Naive thymus-derived CD4-positive, alpha-beta T cell (primary cell): ENCODE measurements at places on chromosomes 1 and 21.

- H3K4me3 ChIP-seq, result no peak overlapping the region
- H3K27me3 ChIP-seq, result no peaks in the 10 kb centered on the region
- H3K4me1 ChIP-seq, result no peaks in the 10 kb centered on the region
Observed at GRCh38 chr1:64654519-64655341, 90.1 kb upstream of the RAVER2 start.

DNA sequence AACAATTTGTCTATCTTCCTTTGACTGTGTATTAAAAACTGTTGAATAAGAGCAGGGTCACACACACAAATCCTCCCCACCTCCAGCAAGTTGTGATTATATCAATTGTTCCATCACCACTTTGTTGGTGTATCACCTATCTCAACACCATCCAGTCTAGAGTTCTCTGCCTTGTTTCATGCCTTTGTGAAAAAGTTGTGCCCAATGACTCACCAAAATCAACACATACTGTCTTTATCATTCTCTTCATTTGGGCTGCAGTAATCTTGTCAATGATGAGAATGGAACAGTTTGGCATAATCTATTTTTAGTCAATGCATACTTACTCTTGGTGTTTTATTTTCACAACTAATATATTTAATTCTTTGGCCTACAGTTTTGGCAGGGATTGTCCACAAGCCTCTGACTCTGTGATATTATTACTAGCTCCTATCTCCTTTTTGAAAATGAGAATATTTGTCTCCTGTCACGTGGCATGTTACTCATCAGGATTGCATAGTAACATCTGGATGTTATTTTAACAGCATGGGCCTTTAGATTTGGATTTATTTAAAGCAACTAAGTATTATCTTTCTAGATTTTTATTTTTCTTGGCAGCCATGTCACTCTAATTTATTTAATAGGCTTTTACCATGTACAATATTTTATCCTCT lies 5.1 kb downstream of the C1orf87 start:
- no peak overlapping the region for H3K4me3 ChIP-seq
- no peak for DNase-seq
- no peak overlapping the region for H3K27ac ChIP-seq

- no peaks in the 10 kb centered on the region for H3K27me3 ChIP-seq
- DNase-seq, result no peak
- H3K4me1 ChIP-seq, result no peaks in the 10 kb centered on the region
- no peak overlapping the region for H3K4me3 ChIP-seq
Observed at GRCh38 chr21:32878661-32879060, 107.1 kb upstream of the PAXBP1 start.

DNA sequence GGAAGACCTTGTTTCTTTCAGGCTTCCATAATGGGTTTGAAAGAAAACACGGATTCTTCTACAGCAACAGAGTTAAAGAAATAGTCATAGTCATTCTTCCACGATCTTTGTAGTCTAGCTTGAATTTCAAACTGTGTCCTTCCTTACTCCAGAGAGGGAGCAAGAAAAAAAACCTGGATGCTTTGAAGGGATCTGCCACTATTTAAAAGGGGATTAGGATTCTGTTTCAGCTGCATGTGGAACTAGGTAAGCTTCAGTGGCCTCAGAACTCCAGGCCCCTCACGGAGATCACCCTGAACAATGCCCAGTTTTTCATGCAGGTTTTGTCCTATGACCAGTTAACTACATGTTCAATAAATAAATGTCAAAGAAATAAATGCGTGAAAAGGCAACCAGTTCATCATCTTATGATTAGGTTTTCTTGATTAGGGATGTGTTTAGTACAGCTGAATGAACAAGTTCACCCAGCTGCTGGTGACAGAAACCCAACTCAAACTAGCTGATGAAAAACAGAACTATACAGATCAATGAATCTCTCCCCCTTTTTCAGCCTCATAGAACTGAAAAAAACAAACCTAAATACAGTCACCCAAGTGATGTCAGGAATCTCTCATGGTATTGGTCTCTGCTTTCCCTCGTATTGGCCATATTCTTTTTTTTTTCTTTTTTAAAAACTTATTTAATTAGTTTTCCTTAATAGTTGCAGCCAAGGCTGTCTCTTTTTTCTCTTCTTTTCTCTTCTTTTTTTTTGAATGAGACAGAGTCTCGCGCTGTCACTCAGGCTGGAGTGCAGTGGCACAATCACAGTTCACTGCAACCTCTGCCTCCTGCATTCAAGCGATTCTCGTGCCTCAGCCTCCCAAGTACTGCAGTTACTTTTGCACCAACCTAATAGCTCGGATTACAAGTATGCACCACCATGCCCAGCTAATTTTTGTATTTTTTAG lies 14.6 kb upstream of the MPZL1 start:
- H3K27ac ChIP-seq, result no peak overlapping the region
- no peaks in the 10 kb centered on the region for H3K4me1 ChIP-seq
- H3K27me3 ChIP-seq, result no peaks in the 10 kb centered on the region
- peaks cover 9% of the 10 kb centered on the region for H3K36me3 ChIP-seq

GRCh38 chr1:76921590-76921989 lies 54.3 kb downstream of the ST6GALNAC5 start:
- no peak for DNase-seq
- no peak overlapping the region for H3K27ac ChIP-seq
- no peaks in the 10 kb centered on the region for H3K36me3 ChIP-seq
- H3K4me1 ChIP-seq, result no peaks in the 10 kb centered on the region
- no peaks in the 10 kb centered on the region for H3K27me3 ChIP-seq

- H3K36me3 ChIP-seq, result no peaks in the 10 kb centered on the region
- H3K27me3 ChIP-seq, result no peaks in the 10 kb centered on the region
- H3K4me3 ChIP-seq, result no peak overlapping the region
- H3K27ac ChIP-seq, result no peak overlapping the region
Observed at GRCh38 chr1:228211531-228212414, 3.9 kb downstream of the OBSCN start.

- no peak for DNase-seq
- no peak overlapping the region for H3K27ac ChIP-seq
- H3K36me3 ChIP-seq, result no peaks in the 10 kb centered on the region
- H3K4me3 ChIP-seq, result no peak overlapping the region
- no peaks in the 10 kb centered on the region for H3K27me3 ChIP-seq
Observed at GRCh38 chr1:229561141-229561540, 2.6 kb upstream of the ABCB10 start.

GRCh38 chr1:5995871-5996630 lies 3.8 kb upstream of the NPHP4 start:
- H3K36me3 ChIP-seq, result peaks cover 14% of the 10 kb centered on the region
- H3K4me3 ChIP-seq, result no peak overlapping the region
- H3K27me3 ChIP-seq, result no peaks in the 10 kb centered on the region
- H3K4me1 ChIP-seq, result peaks cover 28% of the 10 kb centered on the region
- no peak overlapping the region for H3K27ac ChIP-seq

DNA sequence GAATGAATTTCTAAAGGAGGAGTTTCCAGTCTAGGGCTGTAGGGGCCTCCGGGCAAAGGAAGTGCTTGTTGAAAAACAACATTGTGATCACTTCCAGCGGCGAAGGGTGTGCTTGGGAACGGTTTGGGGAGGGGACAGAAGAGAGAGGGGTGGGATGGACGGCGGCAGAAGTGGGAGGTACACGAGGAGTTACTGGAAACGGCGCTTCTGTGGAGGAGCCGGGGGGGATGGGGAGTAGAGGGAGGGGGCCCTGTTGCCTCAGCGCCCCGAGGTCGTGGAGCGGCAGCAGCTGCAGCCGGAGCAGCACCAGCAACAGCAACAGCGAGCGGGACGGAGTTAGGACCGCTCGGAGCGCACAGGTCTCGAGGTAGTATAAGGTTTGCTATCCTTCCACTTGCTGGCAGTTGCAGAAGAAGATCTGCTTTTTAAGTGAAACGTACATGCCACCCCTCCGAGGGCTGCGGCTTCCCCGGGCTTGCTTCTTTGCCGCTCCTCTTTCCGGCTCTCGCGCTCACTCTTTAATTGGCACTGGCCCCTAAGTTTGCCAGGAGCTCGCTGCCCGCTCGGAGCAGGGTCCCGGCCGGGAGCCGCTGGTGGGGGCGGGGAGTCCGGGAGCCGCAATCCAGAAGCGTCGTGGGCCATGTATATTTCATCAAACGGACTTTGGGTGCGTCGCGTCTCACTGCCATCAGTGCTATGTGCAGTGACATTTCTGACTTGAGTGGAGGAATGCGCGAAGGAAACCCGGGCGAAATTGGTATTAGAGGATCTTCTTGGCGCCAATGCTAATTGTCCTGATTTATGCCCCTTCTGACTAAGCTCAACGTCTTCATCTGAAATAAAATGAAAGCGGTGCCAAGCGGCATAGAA lies 771 bp upstream of the NTNG1 start:
- H3K4me3 ChIP-seq, result peak overlapping the region; percentile 32
- H3K27ac ChIP-seq, result no peak overlapping the region
- DNase-seq, result no peak
- peaks cover 3% of the 10 kb centered on the region for H3K4me1 ChIP-seq
- H3K36me3 ChIP-seq, result no peaks in the 10 kb centered on the region
- H3K27me3 ChIP-seq, result peaks cover 3% of the 10 kb centered on the region

- no peaks in the 10 kb centered on the region for H3K27me3 ChIP-seq
- no peak overlapping the region for H3K4me3 ChIP-seq
Observed at GRCh38 chr1:27395441-27396195, 3.2 kb downstream of the GPR3 start.

- H3K36me3 ChIP-seq, result no peaks in the 10 kb centered on the region
- no peak overlapping the region for H3K27ac ChIP-seq
- H3K4me3 ChIP-seq, result no peak overlapping the region
- DNase-seq, result no peak
Observed at GRCh38 chr1:64133036-64133435, 70.4 kb upstream of the UBE2U start.

GRCh38 chr1:19251305-19252196 lies at the start of the genes EMC1 and MRTO4:
TSS of gene EMC1 (minus strand) at chr1:19251524. CDS start at chr1:19251509, 15 bp downstream.
TSS of gene MRTO4 (plus strand) at chr1:19251805. CDS start at chr1:19251836, 31 bp downstream.
- H3K4me3 ChIP-seq, result peak within 1 kb of the TSS; percentile 92
- peak within 1 kb of the TSS; percentile 91 for H3K27ac ChIP-seq
- peaks cover 30% of the 10 kb centered on the region for H3K36me3 ChIP-seq

GRCh38 chr1:207333620-207334019 lies 12.1 kb downstream of the CD55 start:
- H3K27me3 ChIP-seq, result no peaks in the 10 kb centered on the region
- H3K27ac ChIP-seq, result no peak overlapping the region
- H3K4me3 ChIP-seq, result no peak overlapping the region
- H3K4me1 ChIP-seq, result peaks cover 31% of the 10 kb centered on the region

DNA sequence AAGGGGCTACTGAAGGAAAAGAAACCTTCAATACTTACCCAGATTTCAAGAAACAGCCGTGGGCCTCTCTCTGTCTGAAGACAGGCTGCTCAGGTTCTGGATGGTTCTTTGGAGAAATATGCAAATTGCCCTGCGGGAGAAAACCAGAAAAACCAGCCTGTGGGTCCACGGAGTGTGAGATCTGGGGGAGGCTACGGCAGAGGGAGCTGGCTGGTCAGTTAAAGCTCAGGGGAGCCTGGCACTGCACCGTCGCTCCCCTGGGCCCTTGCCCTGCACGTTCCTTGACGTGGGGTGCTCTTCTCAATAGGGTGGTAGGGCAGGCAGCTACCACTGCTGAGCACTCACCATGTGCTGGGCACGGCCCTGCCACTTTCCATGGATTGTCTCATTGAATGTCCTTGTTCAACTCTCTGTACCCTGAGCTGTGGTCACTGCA lies 12.7 kb downstream of the TMCO4 start:
- H3K27ac ChIP-seq, result no peak overlapping the region
- H3K36me3 ChIP-seq, result peaks cover 53% of the 10 kb centered on the region
- H3K27me3 ChIP-seq, result no peaks in the 10 kb centered on the region
- H3K4me1 ChIP-seq, result no peaks in the 10 kb centered on the region
- H3K4me3 ChIP-seq, result no peak overlapping the region

DNA sequence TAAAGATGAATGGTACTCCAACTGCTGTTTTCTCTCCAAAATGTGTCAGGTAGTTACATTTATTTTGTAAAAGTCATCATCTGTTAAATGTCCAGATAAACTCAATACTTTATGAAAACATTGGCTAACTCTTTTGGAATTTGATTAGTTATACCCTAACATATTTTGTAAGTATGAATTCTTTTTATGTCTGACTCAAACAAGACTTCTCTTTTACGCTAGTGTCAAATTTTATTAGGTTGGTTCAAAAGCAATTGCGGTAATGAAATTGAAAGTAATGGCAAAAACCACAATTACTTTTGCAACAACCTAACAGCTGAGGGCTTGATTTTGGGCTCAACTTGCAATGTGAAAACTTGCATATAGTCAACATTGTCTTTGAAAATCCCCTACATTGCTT lies 41.0 kb upstream of the USP25 start:
- no peaks in the 10 kb centered on the region for H3K36me3 ChIP-seq
- no peak overlapping the region for H3K4me3 ChIP-seq

DNA sequence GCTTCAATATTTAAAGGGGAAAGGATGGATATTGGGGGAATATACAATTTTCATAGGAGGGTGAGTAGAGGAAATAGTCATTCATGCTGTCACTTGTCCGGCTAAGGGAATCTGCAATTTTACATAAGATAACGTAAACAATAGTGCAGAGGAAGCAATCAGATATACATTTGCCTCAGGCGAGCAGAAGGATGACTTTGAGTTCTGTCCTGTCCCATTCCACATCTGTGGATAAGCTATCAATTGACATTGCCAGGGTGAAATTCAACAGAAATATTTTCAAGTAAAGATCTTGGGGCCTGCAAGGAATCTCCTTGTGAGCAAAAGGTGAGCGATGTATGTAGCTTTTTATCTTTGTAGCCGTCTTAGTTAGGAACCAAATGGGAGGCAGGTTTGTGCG lies 32.6 kb downstream of the EVA1C start:
- no peak overlapping the region for H3K4me3 ChIP-seq
- no peaks in the 10 kb centered on the region for H3K36me3 ChIP-seq
- H3K27me3 ChIP-seq, result no peaks in the 10 kb centered on the region

- H3K4me3 ChIP-seq, result no peak overlapping the region
- no peaks in the 10 kb centered on the region for H3K4me1 ChIP-seq
- H3K36me3 ChIP-seq, result no peaks in the 10 kb centered on the region
- DNase-seq, result no peak
- no peak overlapping the region for H3K27ac ChIP-seq
- no peaks in the 10 kb centered on the region for H3K27me3 ChIP-seq
Observed at GRCh38 chr1:234507626-234508387, 28.8 kb upstream of the TARBP1 start.

- no peak overlapping the region for H3K4me3 ChIP-seq
- no peaks in the 10 kb centered on the region for H3K27me3 ChIP-seq
- H3K27ac ChIP-seq, result peak overlapping the region; percentile 38
- no peaks in the 10 kb centered on the region for H3K36me3 ChIP-seq
Observed at GRCh38 chr1:24541711-24542346, 14.1 kb upstream of the NCMAP start.

DNA sequence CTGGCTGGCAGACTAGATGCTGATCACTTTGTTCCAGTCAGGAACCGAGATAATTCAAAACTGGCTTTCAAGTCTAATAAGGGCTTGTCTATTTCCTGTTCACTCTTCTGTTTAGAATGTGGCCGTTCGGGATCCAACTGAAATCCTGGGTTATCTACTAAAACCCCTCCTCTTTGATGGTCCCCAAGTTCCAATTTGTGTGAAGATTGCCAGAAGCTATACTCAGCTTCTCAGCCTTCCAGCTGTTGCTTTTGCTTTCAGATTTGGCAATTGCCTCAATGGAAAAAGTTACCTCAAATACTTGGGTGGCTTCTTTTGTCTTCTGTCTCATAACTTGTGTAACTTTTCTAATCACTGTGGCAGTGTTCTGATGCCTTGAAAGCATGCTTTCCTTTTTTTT lies 43.7 kb downstream of the BTBD8 start:
- no peaks in the 10 kb centered on the region for H3K36me3 ChIP-seq
- H3K4me1 ChIP-seq, result no peaks in the 10 kb centered on the region
- H3K4me3 ChIP-seq, result no peak overlapping the region
- no peaks in the 10 kb centered on the region for H3K27me3 ChIP-seq
- DNase-seq, result no peak
- H3K27ac ChIP-seq, result no peak overlapping the region

- H3K4me1 ChIP-seq, result no peaks in the 10 kb centered on the region
- no peak overlapping the region for H3K27ac ChIP-seq
- no peak overlapping the region for H3K4me3 ChIP-seq
- no peaks in the 10 kb centered on the region for H3K36me3 ChIP-seq
- DNase-seq, result no peak
Observed at GRCh38 chr1:116432655-116433265, 59.7 kb downstream of the ATP1A1 start.
